ENCODE measurements at places on chromosomes 3 and 15. TPM values are rescaled to one million over a fixed set of nuclear protein-coding genes. Genes with fewer than 3 reads are reported as not detected.

DNA sequence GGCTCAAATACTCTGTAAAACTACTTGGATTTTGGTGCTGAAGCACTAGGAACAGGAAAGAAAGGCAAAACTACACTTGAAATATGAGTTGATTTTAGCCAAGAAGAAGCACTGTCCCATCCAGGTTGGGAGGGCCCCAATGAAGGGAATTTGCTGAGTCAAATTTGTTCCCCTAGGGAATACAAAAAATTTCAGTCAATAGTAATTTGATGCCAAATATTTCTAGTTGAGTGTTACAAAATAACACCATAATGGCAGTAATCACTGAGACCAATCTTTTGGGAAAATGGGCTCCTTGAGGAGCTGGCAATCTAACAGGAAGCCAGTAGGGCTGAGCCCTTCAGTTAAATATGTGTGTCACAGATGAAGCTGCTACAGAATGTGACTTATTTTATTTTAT lies 896.9 kb downstream of the DIPK2A start:
- H3K4me1 ChIP-seq = no peaks in the 10 kb centered on the region
- H3K27me3 ChIP-seq = no peaks in the 10 kb centered on the region
- H3K36me3 ChIP-seq = no peaks in the 10 kb centered on the region
- H3K27ac ChIP-seq = no peak overlapping the region

DNA sequence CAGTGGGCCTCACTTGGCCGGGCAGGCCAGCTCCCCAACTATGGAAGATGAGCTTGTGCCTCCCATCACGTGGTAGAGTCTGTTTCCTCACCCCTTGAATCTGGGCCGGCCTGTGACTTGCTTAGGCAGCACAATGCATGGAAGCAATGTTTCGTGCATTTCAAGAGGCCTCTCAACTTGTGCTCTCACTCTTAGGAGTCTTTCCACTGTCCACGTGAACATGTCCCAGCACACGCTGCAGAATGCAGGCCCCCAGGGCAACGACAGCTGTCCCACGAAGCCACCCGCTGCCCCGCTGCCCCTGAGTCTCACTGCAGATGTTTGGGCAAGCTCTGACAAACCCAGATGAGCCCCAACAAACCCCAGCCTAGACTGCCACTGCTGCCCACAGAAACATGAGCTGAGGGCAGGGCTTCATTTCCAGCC lies 27.2 kb upstream of the SLC41A3 start:
- no peak overlapping the region for H3K4me3 ChIP-seq
- 0 out of 2 replicates have a peak, but pooled peaks cover 2% of the 10 kb centered on the region for H3K27me3 ChIP-seq
- H3K27ac ChIP-seq = no peak overlapping the region
- DNase-seq = no peak
- no peaks in the 10 kb centered on the region for H3K4me1 ChIP-seq

DNA sequence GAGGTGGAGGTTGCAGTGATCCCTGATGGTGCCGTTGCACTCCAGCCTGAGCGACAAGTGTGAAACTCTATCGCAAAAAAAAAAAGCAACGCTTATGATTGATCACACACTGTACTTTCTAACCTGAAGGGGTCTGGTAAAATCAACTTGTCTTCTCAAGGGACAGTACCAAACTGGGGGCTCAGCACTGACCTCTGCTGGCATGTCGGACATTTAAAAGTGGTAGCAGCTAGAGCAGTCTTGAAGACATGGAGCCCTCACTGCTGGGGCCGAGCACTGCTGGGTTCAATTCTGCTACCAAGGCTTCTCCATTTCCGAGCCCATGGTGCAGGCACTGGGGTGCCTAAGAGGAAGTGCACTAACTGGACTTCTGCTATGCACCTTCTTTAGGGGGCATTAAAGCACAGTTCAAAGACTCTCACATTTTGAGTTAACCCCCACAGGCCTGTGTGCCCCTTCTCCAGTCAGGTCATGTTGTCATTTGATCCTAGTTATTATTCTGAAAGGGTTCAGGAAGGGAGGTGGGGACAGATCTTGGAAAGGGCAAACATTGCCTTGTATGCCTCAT lies 26.4 kb upstream of the LAMP3 start:
- H3K27ac ChIP-seq = no peak overlapping the region
- H3K4me1 ChIP-seq = no peaks in the 10 kb centered on the region
- no peaks in the 10 kb centered on the region for H3K36me3 ChIP-seq
- H3K4me3 ChIP-seq = no peak overlapping the region
- no peaks in the 10 kb centered on the region for H3K27me3 ChIP-seq
- DNase-seq = no peak

DNA sequence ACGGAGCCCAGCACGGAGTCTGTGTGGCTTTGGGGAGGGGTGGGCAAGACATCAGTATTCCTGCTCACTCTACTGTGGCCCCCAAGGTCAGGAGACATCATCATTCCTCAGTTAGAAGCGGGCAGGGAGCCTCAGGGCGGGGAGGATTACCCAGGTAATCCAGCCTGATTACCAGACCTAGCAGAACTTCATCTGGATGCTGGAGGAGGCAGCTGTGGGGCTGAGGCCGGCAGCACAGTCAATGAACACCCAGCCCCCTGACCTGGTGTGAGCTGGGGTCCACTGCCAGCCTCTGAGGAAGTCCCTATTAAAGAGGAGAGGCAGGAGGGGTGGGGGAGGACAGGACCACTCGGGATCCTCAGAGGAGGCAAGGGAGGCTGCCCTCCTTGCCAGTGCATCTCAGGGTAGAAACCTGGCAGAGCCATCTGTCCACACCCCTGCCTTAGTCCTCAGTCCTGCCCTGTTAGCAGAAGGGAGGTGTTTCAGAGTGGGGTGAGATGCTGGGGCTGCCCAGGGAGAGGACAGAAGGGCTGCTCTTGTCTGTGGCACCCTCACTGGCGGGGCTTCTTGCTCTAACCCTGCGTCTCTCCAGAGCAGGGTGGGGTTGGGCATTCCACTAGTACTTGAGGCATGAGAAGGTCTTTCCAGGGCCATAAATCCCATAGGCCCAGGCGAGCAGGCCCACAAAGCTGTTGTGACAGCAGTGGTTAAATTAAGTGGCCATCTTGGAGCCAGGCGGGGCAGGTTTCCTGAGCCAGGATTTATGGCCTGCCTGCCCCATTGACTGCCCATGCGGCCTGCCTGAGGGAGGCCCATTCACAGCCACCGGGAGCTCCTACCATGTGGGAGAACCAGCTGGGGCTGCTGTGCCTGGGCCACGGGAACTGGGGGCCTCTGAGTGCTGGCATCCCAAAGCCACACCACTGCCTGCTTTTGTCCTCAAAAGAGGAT lies 82.1 kb downstream of the LINGO1 start:
- no peak overlapping the region for H3K4me3 ChIP-seq
- no peaks in the 10 kb centered on the region for H3K27me3 ChIP-seq
- H3K27ac ChIP-seq = no peak overlapping the region
- no peak for DNase-seq

- no peaks in the 10 kb centered on the region for H3K4me1 ChIP-seq
- H3K4me3 ChIP-seq = no peak overlapping the region
- H3K36me3 ChIP-seq = peaks cover 11% of the 10 kb centered on the region
- no peak for DNase-seq
- H3K27me3 ChIP-seq = no peaks in the 10 kb centered on the region
- no peak overlapping the region for H3K27ac ChIP-seq
Measured at GRCh38 chr3:47016934-47017435, 37.5 kb downstream of the NBEAL2 start.

DNA sequence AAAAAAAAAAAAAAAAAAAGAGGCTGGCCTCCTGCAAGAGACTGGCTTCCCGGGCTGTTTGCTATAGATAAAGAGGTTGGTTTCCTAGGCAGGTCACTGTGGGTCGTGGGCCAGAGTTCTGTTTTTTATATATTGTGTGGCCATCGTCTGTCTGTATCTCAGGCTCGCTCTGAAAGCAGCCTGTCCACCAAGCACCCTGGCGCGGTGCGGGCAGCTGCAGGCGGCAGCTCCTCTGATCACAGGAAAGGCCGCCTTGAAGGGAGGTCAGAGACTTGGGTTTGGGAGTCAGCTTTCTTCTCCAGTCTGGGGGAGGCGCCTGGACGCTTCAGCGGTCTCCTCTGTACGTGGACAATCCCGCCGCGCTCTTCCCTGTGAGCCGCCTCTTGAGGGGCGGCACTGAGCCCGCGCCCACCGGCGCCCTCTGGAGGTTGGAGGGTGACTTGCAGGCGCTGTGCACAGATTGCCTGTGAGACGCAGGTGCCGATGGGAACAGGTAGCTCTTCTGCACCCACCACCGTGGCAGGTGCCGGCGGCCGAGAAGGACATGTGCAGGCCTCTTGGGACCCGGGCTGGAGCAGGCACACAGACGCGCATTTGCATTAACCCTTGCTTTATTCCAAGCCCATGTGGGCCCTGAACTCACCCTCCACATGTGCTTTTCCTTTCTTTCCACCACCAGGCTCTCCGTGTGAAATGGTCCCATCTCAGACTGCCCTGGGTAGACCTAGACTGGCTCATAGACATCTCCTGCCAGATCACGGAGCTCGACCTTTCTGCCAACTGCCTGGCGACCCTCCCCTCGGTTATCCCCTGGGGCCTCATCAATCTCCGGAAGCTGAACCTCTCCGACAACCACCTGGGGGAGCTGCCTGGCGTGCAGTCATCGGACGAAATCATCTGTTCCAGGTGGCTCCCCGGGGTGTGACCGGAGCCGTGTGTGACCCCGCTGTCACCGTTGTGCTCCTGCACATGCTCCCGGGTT lies 89.3 kb downstream of the LRRK1 start:
- DNase-seq = peak; percentile 99
- peaks cover 4% of the 10 kb centered on the region for H3K4me1 ChIP-seq
- H3K36me3 ChIP-seq = no peaks in the 10 kb centered on the region
- H3K27ac ChIP-seq = no peak overlapping the region
- no peaks in the 10 kb centered on the region for H3K27me3 ChIP-seq

The TM4SF1 gene
- total RNA-seq = 0.26 TPM

- no peaks in the 10 kb centered on the region for H3K4me1 ChIP-seq
- peak; percentile 44 for DNase-seq
- H3K4me3 ChIP-seq = no peak overlapping the region
- H3K36me3 ChIP-seq = no peaks in the 10 kb centered on the region
- H3K27ac ChIP-seq = no peak overlapping the region
Measured at GRCh38 chr3:52798978-52799476, 4.4 kb downstream of the ITIH3 start.

GRCh38 chr15:101288905-101289513 lies 6.0 kb downstream of the SNRPA1 start:
- peaks cover 24% of the 10 kb centered on the region for H3K36me3 ChIP-seq
- no peak for DNase-seq
- H3K4me3 ChIP-seq = no peak overlapping the region

The PLS1 gene
- total RNA-seq = 44.7 TPM

The CAPN3 gene
- total RNA-seq = 0.75 TPM

GRCh38 chr15:64503197-64503596 lies 42.8 kb downstream of the ZNF609 start:
- H3K27me3 ChIP-seq = no peaks in the 10 kb centered on the region
- no peak for DNase-seq
- H3K4me1 ChIP-seq = no peaks in the 10 kb centered on the region

- no peak overlapping the region for H3K27ac ChIP-seq
- no peaks in the 10 kb centered on the region for H3K36me3 ChIP-seq
- no peaks in the 10 kb centered on the region for H3K27me3 ChIP-seq
Measured at GRCh38 chr3:141288336-141288990, 56.8 kb downstream of the PXYLP1 start.

DNA sequence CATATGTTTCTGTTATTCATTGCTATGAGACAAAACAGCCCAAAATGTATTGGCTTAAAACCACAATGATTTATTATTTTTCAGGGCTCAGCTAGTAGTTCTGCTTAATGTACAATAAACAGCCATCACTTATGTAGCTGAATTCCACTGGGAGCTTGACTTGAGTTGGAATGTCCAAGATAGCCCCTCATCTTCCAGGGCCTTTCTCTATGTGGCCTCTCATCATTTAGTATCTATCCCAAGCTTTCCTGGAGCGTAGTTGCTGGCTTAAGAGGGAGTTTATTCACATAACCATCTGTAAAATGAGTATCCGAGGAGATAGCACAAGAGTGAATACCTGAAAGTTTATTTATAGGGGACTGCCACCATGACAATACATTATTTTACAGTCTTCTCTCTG lies 176.8 kb downstream of the EPHA6 start:
- no peaks in the 10 kb centered on the region for H3K4me1 ChIP-seq
- H3K27ac ChIP-seq = no peak overlapping the region
- H3K4me3 ChIP-seq = no peak overlapping the region
- no peaks in the 10 kb centered on the region for H3K27me3 ChIP-seq

The TIMP4 gene
- total RNA-seq = 8.7 TPM

The VPS8 gene
- 41.0 TPM for total RNA-seq

DNA sequence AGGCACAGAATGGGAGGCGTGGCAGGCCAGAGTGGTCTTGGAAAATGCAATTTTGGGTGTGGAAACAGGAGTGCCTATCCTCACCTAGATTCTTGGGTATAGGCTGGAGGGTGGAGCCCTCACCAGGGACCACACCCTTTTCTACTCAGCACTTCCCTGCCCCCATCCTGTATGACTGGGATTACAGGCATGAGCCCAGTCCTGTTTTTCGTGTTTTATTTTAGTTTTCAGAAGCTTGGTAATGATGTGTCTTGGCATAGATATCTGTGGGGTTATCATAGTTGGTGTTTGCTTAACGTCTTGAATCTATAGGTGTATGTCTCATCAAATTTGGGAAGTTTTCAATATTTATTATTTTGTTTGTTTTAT lies 248.7 kb upstream of the CBLB start:
- no peaks in the 10 kb centered on the region for H3K27me3 ChIP-seq
- no peak overlapping the region for H3K4me3 ChIP-seq
- no peak for DNase-seq
- H3K4me1 ChIP-seq = no peaks in the 10 kb centered on the region
- no peak overlapping the region for H3K27ac ChIP-seq

- H3K36me3 ChIP-seq = peaks cover 11% of the 10 kb centered on the region
- no peak for DNase-seq
- no peaks in the 10 kb centered on the region for H3K4me1 ChIP-seq
- no peak overlapping the region for H3K27ac ChIP-seq
- H3K27me3 ChIP-seq = no peaks in the 10 kb centered on the region
Measured at GRCh38 chr3:172079326-172079976, 40.1 kb downstream of the FNDC3B start.

DNA sequence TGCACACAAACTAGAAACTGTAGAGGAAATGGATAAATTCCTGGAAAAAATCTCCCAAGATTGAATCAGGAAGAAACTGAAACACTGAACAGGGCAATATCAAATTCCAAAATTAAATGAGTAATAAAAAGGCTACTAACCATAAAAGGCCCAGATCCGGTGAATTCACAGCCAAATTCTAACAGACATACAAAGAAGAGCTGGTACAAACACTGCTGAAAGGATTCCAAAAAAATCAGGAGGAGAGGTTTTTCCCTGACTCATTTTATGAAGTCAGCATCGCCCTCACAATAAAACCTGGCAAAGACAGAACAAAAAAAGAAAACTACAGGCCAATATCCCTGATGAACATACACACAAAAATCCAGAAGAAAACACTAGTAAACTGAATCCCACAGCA lies 462.4 kb upstream of the THBS1 start:
- H3K4me1 ChIP-seq = no peaks in the 10 kb centered on the region
- H3K27ac ChIP-seq = no peak overlapping the region
- no peaks in the 10 kb centered on the region for H3K27me3 ChIP-seq
- DNase-seq = no peak
- no peak overlapping the region for H3K4me3 ChIP-seq

The TTC21A gene
- total RNA-seq = 2.8 TPM

The SPRED1 gene
- 32.6 TPM for total RNA-seq
